AG10803 (cell line): ENCODE measurements at places on chromosomes 16 and 17.

DNA sequence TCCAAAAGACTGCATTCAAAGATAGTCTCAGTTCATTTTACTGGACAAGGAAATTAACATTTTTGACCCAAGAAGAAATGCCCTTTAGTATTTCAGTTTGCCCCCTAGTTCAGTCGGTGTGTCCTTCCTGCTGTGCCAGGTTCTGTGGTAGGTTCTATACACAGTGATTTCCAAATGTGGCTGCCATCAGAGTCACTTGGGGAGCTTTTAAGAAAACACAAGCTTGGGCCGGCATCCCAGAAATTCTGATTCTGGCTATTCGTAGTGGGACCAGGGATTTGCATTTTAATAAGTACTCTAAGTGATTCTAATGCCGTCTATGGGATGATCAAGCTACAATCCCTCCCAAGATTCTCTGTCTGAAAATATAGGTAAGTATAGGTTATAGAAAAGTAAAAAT lies 10.2 kb downstream of the RSPRY1 start:
- DNase-seq, result no peak

- DNase-seq, result peak; percentile 34
Observed at GRCh38 chr17:77196251-77196650, 55.5 kb downstream of the SEC14L1 start.

DNA sequence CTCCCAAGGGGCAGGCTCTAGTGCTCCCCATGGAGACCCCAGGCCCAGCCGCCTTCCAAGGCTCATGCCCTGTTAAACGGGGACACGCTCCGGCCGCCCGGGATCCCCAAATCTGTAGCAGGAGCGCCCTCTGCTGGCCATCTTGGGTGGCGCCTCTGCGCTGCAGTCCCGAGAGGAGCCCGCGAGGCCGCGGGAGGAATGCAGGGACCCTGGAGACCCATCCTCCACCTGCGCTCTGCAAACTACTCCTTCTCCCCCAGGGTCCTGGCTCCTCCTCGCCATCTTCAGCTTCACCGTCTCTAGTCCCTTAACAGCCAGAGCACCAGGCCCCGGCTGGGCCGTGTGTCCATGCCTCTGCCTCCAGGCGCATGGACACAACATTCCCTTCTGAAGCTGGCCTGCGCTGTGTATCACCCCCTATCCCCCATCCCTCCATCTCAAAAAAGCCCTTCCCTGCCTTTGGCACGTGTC lies 23.6 kb upstream of the KRT17 start:
- DNase-seq, result peak; percentile 48

- DNase-seq, result no peak
Observed at GRCh38 chr16:79599256-79599836, 1.2 kb downstream of the MAF start.

- no peak for DNase-seq
Observed at GRCh38 chr16:20930365-20930690, 29.8 kb downstream of the LYRM1 start.

- no peak for DNase-seq
Observed at GRCh38 chr17:1620486-1620885, 8.1 kb downstream of the SLC43A2 start.

DNA sequence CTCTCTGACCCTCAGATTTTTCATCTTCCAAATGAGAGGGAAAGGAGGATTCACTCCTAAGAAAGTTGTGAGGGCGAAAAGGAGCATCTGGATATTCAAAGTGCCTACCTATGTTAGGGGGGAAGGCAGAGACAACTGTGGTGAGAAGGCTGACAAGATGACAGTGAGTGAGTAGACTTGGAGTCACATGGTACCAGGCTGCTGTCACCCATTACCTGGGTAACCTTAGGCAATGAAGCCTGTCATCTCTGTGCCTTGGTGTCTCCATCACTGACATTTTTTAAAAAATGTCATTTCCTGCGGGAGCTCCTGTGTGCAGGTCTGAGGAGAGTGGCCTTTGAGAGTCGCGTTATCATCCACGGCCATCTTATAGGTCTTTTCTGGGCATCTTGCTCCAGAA lies 124.0 kb downstream of the MAF start:
- no peak for DNase-seq

- no peak for DNase-seq
Observed at GRCh38 chr16:78566397-78567073, 467.1 kb downstream of the WWOX start.

DNA sequence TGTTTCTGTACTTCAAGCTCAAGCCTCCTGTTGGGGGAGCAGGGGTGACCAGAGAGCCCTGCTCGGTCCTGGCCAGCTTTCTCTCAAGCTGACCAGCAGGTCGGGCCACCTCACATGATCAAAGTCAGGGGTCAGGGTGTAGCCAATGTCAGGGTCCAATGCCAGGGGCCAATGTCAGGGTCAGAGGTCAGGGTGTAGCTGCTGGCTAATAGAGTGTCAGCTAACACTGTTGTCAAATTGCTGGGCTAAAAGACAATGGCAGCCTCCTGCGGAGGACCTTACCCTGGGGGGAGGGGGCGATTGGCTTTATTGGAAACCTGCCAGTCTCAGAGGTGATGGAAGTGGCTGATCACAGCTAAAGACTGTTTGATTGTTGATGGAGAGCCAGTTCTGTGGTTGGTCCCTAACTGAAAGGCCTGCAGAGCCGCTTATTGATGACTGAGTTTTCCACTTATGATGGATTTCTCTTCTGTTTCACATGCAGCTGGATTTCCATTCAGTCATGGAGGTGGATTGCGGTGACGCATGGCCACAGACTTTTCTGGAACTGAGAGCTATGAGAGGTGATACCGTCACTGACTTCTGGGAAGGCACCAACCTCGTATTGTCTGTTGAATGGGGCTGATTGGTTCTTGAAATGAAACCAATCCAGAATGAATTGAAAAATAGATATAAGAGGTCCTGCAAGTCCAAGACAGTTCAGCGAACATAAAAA lies 97.4 kb upstream of the ZFHX3 start:
- DNase-seq, result no peak

- peak; percentile 61 for DNase-seq
Observed at GRCh38 chr16:86391984-86392383, 118.3 kb upstream of the FOXF1 start.

DNA sequence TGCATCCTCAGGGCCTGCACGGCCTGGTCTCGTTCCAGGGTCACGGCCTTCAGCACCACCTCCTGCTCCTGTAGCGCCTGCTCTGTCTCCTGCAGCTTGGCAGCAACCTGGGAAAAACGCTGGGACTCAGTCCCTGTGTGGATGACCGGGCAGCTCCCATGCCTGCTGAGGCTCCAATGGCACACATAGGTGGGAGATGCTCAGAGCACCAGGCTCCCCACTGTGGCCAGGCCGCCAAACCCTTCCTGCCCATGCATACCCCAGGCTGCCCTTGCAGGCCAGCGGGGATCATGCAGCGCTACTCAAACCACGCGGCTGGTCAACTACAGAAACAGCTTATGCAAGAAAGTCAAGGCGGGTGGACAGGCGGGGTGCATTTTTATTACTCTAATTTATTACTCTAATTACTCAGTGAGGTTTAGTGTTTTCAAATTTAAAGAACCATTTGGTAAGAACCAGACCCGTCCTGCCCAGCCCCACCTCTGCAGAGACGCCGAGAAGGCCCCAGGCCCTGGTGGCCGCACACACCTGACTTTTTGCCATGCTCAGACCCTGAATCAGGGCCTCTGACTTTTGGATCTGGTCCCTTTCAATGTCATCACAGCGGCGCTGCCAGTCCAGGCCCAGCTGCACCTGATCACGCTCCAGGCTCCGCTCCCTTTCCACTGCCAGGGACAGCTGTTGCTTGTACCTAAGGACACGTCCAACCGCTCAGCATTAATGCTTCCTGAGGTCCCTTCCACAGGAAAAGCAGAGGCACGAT lies 34.0 kb downstream of the CCDC57 start:
- DNase-seq, result no peak

GRCh38 chr17:48211787-48212186 lies 104.2 kb downstream of the SNX11 start:
- no peak for DNase-seq

DNA sequence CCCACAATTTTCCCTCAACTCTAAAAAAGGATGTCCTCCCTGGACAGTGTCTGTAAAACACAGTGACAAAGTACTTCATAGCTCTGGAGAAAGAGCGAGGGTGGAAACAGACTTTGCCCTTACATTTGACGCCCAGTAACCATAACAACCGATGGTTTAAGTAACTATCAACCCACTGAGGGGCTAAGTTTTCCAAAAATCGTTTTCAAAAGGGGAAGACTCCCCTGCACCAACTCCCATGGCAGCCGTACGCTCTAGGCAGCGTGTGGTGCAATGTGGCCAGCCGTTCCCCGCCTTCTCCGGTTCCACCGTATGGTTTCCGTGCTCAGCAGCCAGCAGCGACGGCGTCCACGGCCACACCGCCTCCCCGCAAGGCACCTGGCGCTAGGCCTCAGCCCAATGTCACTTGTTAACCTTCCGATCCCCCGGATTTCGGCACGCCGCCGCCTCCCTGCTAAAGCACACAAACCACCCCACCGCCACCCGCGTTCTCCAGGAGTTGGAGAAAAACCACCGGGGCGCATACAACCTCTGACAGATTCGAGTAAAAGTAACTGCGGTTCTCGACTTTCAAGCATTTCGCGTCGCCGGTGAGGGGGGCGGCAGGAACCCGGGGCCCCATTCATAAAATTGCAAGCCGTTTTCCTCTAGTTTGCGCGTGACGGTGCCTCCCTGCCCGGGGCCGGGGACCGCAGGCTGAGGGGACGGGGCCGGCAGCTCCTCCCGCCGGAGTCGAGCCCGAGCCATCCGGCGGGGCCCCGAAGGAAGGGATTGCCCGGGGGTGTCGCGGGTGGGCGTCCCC lies 661 bp downstream of the TEX2 start:
- DNase-seq, result no peak

GRCh38 chr16:79008036-79008868 lies 592.3 kb downstream of the MAF start:
- no peak for DNase-seq

DNA sequence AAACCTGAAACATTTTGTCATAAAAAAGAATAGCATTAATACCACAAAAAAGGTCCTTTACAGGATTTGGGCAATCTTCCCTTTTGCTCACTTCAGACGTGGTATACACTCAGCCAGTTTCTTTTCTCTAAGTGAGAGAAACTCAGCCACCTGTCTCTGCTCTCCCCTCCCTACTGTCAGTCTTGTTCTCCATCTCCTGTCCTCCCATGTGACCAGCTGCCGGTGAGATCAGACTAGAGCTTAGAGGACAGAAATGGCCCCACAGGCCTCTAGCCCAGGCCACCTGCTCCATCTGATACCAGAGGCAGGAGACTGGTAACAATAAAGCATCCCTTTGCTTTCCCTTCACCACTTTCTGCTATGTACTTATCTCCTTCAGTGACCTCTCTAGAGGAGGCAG lies 34.9 kb downstream of the CMC2 start:
- no peak for DNase-seq

- DNase-seq, result no peak
Observed at GRCh38 chr17:68682903-68683302, 81.7 kb upstream of the FAM20A start.

DNA sequence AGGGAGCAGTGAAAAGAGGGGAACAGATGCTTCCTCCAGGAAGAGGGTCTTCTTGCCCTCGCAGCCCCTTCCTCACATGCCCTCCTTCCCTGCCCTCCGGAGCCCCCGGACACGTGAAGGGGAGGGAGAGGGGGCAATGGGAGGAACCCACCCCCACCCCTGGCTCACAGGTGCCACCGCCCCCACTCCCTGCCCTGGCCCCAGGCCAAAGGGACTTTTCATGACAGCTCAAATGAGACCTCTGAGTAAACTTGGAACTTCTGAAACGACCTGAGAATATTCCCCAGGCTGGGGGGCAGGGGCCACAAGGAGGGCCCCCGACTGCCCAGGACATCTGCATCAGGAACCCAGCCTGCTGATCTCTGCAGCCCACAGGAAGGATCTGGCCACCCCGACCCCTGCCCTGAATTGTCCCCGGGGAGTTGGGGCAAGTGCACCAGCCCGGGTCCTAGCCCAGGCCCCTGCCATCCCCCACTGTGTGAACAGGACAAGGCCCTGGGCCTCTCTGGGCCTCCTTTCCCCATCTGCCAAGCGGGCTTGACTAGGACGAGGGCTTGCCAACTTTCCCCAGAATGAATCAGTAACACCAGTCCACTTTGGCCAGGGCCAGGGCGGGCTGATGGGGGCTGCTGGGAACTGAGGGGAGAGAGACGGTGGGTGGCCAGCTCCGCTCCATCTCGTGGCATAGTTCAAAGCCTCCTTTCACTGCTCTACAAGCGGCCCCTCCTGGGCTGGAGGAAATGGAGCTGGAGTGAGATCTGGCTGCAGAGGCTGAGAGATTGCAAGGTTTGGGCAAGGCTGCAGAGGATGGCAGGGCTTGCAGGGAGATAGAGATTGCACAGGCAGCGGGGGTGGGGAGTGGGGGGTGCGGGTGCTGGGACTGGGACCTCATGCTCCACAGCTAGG lies 3.8 kb downstream of the IL21R start:
- peak; percentile 27 for DNase-seq

- DNase-seq, result no peak
Observed at GRCh38 chr16:49452578-49452977, 79.0 kb downstream of the C16orf78 start.

GRCh38 chr17:72400488-72400827 lies 279.6 kb downstream of the SOX9 start:
- DNase-seq, result no peak

DNA sequence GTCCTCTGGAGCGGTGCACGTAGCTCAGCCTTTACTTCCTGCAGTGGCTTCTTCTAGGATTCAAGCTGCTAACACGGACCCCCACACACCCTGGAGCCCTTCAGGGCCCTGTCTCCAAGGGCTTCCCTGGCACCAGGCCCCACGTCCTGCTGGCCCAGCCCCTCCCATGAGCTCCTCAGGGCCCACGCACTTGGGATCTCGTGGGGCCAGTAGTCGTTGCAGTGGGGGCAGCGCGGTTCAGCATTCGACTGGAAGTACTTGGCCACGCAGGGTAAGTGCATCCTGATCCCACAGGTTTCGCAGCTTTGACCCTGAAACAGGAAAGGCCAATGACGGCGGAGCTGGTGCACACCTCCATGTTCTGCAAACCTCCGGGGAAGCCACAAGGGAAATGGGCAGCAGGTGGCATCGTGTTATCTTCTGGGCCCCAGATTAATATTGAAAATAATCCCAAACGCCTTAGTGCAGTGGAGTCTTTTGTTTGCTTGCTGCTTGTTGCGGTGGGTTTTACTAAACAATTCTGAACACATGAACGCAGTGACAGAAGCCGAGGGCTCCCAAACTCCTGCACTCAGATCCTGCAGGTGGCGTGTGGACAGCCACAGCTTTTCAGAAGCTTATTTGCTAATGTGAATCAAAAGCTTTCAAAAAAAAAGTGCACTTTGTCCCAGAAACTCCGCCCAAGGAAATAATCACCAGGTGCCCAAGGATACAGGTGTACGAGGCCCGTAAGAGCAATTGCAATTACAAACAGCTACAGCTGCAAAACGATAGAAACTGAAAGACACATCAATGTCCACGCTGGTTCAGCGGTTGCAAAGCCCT lies 22.4 kb downstream of the KDM8 start:
- DNase-seq, result no peak

- no peak for DNase-seq
Observed at GRCh38 chr16:21592191-21592590, 7.2 kb upstream of the METTL9 start.
